ENCODE measurements at places on chromosomes 7 and 10. TPM values are rescaled to one million over a fixed set of nuclear protein-coding genes. Genes with fewer than 3 reads are reported as not detected.

- no peak for DNase-seq
These were observed 112.4 kb downstream of the CDK6 start for GRCh38 chr7:92723943-92724342.

DNA sequence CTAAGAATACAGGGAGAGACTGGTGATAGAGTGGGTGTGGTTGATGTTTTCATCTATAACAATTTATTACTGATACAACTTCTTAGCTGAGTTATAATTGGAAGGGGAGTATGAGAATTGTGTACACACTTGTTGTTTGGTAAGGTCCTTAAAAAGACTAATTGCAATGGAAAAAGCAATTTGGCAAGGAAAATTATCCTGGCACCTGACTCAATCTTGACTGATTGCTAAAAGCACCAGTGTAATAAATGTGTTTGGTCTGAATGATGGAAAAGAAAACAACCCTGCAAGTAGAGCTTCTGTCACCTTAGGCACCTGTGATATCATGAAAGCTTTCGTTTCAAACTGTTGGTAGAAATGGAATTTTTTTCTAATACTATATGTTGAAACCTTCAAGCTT is 6.7 kb upstream of the GSDME start:
- no peak for DNase-seq

GRCh38 chr7:134532180-134532953 is 5.0 kb downstream of the AKR1B10 start:
- peak; percentile 91 for DNase-seq

DNA sequence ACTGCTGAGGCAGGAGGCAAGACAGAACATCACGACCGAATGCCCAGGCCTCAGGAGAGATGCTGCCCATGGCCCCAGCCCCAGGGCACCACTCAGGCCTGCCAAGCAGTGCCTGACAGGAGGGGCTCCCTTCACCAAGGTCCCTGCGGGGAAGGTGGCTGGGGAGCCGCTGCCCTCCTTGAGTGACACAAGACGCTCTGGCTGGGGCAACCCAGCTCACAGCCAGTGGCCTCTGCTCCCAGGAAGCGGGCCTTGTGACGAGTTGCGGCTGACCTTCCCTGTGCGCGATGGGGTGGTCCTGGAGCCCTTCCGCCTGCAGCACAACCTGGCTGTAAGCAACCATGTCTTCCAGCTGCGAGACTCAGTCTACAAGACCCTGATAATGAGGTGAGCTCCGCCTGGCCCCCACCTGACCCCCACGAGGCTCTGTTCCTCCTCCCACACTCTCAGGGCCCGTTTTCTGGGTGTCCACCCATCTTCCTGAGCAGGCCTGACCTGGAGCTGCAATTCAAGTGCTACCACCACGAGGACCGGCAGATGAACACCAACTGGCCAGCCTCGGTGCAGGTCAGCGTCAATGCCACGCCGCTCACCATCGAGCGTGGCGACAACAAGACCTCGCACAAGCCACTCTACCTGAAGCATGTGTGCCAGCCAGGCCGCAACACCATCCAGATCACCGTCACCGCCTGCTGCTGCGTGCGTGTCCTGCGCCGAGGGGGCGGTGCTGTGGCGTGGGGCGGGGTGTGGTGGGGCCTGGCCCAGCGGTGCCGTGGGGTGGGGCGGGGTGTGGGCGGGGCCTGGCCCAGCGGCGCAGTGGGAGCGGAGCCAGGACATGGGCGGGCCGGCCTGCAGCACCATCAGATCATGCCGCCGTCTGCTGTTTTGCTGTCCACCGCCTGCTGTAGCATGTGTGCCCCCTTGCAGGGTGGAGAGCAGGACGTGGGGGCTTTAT is 12.8 kb downstream of the ZMIZ2 start:
- DNase-seq = no peak

DNA sequence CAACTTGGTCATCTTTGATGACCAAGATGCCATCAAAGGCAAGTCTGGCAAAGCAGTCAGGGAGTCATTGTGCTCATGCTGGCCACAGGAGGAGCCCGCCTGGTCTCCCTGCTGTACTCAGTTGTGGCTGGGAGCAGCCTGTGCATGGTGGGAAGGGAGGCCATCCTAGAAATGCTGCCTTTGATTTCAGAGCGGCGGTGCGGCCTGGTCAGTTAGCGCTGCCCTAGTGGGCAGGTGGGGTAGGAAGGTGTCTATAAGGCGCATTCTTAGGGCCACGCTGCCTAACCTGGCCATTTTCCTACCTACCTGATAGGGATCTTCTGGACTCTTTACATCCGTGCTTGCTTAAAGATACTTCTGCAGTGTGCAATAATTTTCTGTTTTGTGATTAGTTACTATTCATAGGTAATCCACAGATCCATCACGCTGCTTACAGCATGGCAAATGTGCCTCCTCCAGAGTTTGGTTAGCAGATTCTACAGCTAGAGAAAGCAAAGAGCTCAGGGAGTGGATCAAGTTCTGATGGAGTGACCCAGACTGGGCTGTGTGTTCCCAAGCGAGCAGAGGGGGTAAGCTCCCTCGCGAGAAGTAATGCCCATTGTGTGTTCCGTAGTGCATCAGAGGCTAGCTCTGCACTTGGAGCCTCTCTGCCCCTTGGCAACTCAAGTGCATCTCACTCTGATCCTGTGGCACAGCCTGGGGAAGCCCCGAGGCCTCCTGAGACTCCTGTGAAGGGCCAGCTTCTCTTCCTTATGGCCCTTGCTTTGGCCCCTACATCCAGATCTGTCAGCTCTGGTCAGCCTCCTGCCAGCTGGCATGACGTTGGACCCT is 970.1 kb upstream of the ZNF722 start:
- no peak for DNase-seq

- no peak for DNase-seq
These were observed 564.5 kb downstream of the PTPRN2 start for GRCh38 chr7:158023157-158023556.

- DNase-seq = no peak
These were observed 7.1 kb downstream of the HEPACAM2 start for GRCh38 chr7:93218997-93219827.

Gene IFIT1B
- polyA plus RNA-seq = 0.34 TPM

Gene CPEB3
- 4.6 TPM for polyA plus RNA-seq

Gene ATG9B
- 1.8 TPM for polyA plus RNA-seq

Gene PGAM2
- 4.0 TPM for polyA plus RNA-seq

Gene PDE1C
- 2.6 TPM for polyA plus RNA-seq

Gene PIK3CG
- polyA plus RNA-seq = 2.7 TPM

Gene UPK3BL2
- polyA plus RNA-seq = 17.0 TPM

Data from large intestine (tissue), 12 donors.